Stimulated activated CD8-positive, alpha-beta memory T cell treated with anti-CD3 and anti-CD28 coated beads, Interleukin-4, amount 100 ng/mL, for 4 hours (primary cell): ENCODE measurements at places on chromosomes 4 and X.
A peak's percentile ranks its signal among the peaks of the same experiment; 100 is the strongest.

DNA sequence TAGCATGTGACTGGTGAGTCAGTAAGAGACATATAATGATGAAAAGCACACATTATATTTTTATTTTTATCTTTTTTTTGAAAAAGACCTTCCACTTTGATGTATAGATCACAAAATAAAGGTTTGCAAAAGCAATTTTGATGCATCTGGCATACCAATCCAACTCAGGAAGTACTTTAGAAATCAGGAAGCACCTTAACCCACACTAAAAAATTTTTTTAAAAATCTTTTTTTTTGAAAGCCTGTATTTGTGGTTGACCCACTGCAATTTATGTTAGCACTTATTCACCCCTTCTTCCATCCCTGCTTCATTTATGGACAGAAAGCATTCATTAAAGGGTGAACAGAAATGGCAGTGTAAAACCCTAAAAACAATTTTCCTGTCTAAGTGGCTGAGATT is 16.6 kb downstream of the TMEM255A start:
- no peak for DNase-seq

GRCh38 chr4:112560084-112560483 is 44.1 kb upstream of the NEUROG2 start:
- DNase-seq: no peak

GRCh38 chrX:68842781-68843581 is 14.2 kb downstream of the EFNB1 start:
- DNase-seq: no peak

- no peak for DNase-seq
These were observed 61.9 kb downstream of the HOPX start for GRCh38 chr4:56619160-56619559.

DNA sequence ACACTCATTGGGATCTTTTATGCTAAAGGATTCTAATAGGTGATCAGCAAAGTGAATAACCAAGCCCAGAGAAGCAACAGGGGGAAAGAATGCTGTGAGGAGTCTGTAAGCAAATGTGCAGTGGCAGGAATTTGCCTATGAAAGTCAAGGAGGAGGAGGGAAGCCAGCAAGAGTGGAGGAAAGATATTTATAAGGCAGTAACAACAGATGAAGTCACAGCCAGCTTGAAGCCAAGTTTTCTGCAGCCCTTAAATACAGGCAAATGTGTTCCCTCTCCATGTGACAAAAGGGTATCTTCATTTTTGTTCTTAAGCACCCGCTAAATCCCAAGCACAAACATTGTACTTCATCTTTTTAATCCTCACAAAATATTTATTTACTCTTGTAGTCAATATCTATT is 275.0 kb upstream of the CLNK start:
- no peak for DNase-seq

- DNase-seq: no peak
These were observed 85.5 kb downstream of the BCOR start for GRCh38 chrX:40012039-40012867.

GRCh38 chr4:15963576-15963975 is 601 bp upstream of the FGFBP2 start:
- no peak for DNase-seq

GRCh38 chr4:150206954-150207353 is 128.7 kb downstream of the DCLK2 start:
- no peak for DNase-seq

DNA sequence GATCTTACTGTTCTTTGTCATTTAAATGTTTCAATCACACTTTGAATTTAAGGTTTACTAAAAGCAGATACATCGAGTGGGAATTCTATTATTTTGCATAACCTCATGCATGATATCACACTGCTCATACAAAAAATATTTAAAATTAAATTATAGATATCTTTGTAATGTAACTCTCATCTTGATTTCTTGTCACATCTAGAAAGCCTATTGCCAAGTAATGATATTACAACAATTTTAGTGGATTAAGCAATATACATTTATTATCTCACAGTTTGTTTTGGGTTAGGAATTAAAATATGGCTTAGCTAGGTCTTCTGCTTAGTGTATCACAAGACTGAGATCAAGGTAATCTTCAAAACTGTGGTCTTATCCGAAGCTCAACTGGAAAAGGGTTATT is 865.0 kb downstream of the CCSER1 start:
- DNase-seq: no peak

- no peak for DNase-seq
These were observed 4.9 kb downstream of the GSX2 start for GRCh38 chr4:54104907-54105306.

- DNase-seq: peak; percentile 22
These were observed 606.0 kb downstream of the BCOR start for GRCh38 chrX:39491548-39492297.

- no peak for DNase-seq
These were observed 59.6 kb upstream of the RASSF6 start for GRCh38 chr4:73679836-73680235.

DNA sequence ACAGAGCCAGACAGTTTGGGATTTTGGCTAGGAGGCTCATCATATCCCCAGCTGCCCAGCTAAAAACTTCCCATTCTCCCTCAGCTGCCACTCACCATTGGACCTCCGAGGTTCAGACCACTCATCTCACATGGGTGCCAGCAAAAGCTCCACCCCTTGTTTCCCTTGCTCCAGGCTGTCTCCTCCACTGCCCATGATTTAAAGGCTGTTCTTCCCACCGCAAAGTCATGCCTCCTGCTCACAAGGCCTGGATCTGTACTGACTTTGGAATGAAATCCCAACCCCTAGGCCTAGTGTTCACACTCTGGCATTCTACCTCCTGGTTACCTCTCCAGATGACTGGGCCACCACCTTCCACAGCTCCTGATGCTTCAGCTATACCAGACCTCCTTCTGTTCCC is 142.2 kb upstream of the EOLA2 start:
- DNase-seq: no peak

GRCh38 chrX:41233988-41234387 is 100.0 kb upstream of the DDX3X start:
- no peak for DNase-seq

DNA sequence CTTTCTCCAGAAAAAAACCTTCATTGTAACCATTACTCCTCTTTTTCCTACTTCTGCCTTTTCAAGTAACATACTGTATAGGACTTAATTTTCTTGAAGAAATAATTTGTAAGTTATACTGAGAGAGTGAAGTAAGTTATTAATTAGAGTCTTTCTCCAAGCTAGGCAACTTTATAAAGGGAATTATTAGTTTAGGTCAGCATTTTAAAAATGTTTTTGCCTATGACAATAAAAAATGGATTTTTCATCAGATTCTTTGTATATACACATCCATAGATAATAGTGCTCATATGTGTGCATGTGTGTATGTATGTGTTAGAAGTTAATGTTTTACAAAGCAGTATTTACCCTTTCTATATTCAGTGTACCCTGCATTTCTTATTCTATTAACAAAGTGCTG is 10.4 kb upstream of the NUDT6 start:
- DNase-seq: no peak

DNA sequence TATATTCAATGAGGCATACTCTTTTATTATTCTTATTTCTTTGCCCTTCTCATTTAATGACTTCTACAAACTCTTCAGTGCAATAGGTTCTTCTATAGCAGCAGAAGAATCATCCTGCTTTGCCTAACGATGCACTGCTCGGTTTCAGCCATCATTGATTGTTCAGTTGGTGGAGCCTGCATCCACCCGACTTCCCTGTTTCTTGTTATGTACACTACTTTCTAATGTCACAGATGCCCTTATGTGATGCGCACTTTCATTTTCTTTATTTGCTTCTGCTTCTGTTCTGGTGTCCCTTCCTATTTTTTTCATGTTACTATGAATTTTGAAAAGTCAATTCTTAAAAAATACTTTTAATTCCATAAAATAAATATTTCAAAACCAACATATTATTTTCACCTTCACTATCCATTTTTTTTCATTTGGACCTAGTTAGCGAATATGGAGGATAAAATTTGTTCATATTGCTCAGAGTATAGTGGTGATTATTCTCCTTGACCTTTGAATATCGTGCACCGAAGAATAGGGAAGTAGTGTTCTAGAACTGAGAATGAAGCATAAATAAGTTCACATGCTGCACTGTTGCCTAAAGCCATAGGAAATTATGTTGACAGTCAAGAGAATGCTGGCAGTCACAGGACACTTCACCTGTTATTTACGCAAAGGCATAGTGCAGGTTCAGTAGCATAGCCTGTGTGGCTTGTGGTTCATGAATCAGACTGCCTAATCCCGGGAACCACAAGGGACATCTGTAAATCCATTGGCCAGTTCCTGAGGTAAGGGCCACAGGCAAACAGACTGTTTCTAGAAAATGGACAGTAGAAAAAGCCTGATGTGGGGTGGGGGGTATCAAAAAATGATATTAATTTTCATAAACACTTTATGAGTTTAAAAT is 21.3 kb upstream of the SFRP2 start:
- DNase-seq: no peak

- DNase-seq: no peak
These were observed 5.6 kb upstream of the TEC start for GRCh38 chr4:48275247-48275646.

- peak; percentile 60 for DNase-seq
These were observed 288.3 kb downstream of the CHIC1 start for GRCh38 chrX:73851014-73852009.

DNA sequence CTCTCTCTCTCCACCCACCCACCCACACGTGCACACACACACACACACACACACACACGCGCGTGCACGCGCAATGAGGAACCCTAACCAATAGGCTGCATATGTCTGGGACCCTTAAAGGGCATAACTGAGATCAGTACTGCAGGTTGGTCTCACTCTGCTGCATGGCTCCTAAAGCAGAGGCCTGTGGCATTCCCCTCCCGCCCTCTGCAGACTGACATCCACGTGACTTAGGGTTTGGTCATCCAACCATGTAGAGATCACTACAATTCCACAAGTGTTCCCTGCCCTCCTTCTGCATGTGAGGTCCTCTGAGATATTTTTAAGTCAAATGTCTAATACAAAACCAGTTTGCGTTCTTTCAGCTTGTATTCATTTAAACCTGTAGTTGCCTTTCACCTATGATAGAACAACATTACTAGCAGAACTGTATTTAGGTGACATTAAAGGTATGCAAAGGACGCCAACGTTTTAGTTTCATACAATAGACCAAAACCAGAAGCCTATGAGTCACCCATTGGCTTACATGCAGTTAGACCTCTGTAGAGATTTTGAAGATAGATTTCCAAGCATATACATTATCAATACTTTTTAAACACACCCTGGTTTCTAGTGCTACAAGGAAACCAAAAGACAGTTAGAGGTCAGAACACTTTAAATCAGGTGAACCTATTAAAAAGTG is 10.1 kb downstream of the XAGE5 start:
- no peak for DNase-seq

- DNase-seq: no peak
These were observed 25.5 kb downstream of the MAGEA4 start for GRCh38 chrX:151938172-151938571.

- no peak for DNase-seq
These were observed 218.8 kb upstream of the ANXA10 start for GRCh38 chr4:167873496-167873895.

DNA sequence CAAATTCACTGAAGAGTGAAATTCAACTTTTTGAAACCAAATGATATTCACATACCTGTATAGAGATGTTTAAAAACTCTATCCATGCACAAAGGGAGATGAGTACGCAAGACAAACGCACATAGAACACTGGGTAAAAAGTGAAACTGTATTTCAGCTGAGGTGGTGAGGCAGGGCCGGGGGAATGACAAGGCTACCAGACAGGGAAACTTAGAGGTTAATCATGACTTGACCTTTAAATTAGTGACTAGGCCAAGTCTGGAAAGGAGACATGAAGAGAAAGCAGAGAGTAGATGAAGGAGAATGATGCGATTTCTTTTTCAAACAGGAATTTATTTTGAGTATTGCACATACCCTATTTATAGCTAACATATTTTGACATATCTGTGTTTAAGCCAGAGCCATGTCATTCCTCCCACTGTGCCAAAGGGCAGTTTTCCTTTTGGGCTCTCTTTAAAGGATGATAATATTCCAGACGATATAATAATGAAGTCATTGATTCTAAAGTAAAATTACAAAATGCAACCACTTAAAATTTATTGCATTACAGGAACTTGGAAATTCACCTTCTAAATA is 49.4 kb downstream of the ARHGEF6 start:
- DNase-seq: no peak

DNA sequence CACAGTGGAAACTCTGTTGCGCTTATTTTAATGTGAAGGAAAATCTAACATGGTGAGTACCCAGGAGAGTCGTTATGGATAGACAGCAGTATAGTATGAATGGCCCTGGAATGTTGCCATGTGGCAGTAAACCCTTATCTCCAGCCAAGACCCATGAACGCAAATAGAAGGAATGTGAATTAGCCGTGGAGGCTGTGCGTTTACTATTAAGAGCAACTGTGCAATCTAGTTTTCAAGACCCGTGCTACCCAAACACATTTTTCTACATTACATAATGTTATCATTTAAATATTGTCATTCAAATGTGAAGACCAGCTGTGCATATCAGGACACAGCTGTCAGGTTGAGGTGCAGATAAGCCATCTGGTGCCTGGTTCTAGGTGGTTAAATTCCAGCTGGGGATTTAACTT is 13.3 kb upstream of the AGA start:
- no peak for DNase-seq

GRCh38 chrX:151879856-151880255 is 32.8 kb upstream of the MAGEA4 start:
- no peak for DNase-seq

GRCh38 chr4:128787509-128788311 is 21.8 kb upstream of the JADE1 start:
- DNase-seq: no peak

DNA sequence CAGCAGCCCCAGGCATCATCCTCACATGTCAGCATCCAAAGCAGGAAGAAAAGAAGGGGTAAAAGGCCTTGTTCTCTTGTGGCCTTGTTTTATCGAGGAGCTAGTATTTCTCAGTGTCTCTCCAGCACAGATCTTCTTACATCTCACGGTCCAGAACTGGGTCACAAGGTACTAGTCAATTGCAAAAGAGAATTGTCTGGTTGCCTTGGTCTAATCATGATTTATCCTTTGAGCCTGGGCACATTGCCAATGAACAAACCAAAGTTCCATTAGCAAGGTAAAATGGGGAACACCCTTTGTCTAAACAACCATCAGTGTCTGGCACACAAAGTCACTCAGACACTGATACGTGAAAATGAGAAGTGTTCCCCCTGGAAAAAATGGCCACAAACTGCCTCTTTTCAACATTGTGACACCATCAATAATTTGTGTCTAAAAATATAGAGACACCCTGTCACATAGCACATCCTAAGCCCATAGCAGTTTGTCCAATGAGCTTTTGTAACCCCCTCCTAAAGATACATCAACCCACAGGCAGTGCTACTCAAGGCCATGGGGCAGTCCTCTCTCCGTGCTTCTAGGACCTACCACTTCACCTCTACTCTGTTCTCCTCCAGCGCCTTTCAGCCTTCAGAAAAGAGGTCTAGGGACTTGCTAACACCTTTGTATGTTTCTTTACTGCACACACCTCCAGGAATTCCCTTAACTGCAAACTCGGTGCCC is 534.4 kb downstream of the MID1IP1 start:
- no peak for DNase-seq

DNA sequence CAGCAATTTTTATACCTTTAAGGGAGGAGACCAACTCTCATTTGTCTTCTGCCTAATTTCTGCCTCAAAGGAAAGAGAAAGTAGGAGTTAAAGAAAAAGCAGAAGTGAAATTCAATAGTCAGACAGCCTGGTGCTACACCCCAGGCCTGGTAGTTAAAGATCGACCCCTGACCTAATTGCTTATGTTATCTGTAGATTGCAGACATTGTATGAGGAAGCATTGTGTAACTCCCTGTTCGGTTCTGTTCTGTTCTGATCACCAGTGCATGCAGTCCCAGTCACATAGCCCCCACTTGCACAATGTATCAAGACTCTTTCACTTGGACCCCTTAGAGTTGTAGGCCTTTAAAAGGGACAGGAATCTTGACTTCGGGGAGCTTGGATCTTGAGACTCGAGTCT is 335.9 kb upstream of the AR start:
- DNase-seq: no peak
